ENCODE measurements at places on chromosomes 11 and 22.

GRCh38 chr11:64297699-64298358 is 2.3 kb upstream of the CATSPERZ start:
- no peak for DNase-seq

- DNase-seq: no peak
Measured at GRCh38 chr11:121889186-121889585, 226.8 kb downstream of the BLID start.

DNA sequence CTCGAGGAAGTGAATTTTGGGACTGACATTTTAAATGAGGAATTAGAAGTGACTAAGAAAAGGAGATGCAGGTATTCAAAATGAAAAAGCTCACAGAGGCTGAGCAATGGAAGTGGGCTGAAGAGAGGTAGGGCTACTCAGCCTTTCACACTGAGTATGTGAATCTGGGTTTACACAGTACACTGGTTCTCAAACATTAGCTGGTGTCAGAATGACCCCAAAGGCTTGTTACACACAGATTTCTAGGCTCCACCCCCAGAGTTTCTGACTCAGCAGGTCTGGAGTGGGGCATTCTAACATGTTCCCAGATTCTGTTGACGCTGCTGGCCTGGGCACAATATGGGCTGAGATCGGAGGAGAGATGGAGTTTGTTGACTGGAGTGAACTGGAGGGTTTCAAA is 32.8 kb downstream of the CADM1 start:
- no peak for DNase-seq

DNA sequence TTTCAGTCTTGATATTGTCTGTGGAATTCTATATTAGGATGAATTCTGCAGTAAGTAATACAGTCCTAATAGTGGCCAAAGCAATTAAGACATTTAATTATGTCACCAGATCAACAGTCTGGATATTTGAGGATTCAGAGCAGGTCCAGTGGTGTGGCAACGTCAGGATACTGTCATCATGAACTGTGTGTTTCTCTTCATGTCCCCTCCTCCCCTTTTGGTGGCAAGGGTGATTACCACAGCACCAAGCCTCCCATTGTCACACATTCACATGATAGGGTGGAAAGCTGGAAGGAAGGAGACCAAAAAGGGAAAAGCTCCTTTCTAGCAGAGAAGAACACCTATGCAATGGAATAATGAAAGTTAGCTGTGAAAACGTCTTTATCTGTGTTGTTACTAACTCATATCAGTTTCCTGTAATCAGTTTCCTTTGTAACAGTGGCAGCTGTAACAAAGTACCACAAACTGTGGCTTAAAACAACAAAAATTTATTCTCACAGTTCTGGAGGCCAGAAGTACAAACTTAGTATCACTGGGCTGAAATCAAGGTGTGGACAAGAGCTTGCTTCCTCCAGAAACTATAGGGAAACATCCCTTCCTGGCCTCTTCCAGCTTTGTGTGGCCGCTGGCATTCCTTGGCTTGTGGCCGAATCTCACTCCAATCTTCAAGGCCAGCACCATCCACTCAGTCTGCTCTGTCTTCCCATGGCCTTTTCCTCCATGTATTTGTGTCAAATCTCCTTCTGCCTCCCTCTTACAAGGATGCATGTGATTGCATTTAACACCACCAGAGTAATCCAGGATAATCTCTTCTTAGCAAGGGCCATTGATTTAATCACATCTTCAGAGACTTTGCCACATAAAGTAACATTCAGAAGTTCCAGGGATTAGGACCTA is 6.5 kb upstream of the RBM14 start:
- DNase-seq: no peak

DNA sequence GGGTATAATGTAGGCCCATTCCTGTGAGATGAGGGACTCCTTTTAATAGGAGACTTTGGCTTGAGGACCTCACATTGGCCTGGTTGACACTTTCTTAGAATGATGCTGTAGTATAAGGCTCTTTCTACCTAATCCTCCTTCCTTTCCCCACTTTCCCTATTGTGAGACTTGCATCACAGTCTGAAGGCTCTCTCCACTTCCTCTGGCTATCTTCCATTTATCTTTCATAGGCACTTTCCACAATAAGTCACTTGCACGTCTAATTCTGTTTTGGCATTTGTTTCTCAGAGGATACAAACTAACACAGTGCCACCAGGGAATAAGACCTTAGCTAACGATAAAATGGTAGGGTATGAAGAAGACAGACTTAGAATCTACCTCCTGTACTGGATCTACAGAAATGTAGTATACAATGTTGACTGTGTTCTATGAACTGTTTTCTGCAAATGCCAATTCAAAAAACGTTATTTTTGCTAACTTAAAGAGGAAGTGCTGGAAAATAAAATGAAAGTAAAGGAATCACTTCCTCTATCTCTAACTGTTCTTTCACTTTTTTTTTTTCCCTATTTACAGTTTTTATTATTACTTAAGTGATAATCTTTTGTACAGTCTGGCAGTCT is 17.9 kb upstream of the PDE3B start:
- DNase-seq: no peak

DNA sequence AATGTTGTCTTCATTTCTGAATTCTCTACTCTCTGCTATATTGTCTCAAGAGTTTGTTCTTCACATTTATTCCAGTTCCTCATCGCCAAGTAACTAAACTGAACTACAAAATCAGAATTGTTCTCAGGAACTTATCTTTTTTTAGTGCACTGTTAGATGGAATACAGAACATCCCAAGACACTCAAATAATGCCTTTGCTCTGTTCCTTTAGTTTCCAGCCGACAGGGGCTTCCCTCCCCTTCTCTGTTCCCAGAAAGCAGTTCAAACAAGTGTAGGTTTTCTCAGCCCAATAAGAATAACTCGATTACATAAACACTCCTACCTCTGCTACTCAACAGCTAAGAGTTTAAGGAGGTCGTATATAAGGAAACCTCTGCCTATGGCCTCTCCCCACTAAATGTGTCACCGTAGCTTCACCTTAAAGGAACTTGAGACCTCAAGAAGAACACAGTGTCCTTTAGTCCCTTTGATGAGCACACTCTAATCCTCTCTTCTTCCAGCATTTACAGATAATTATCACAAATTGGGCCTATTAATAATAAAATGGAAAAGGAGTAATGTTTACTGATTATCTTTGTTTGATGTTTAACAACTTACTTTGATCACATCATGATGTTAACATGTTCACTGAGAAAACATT is 6.9 kb downstream of the POU2AF3 start:
- no peak for DNase-seq

DNA sequence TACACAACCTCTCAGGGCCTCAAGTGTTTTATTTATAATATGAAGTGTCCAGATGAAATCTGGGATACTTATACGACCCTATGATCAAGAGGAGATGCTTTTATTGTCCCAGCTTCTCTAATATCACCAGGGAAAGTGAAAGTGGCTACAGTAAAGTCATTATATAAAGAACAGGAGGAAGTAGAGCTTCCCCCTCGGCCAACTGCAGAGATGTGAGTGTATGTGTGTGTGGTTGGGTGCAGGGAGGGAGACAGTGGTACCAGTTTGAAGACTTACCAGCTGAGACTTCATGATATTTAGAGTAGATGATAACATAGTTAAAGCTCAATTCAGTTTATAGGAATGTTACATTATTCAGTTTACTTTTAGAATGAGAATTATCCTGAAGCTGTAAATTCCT is 373.6 kb upstream of the DDI1 start:
- no peak for DNase-seq

- no peak for DNase-seq
Measured at GRCh38 chr22:38420734-38421133, 34.3 kb downstream of the KCNJ4 start.

DNA sequence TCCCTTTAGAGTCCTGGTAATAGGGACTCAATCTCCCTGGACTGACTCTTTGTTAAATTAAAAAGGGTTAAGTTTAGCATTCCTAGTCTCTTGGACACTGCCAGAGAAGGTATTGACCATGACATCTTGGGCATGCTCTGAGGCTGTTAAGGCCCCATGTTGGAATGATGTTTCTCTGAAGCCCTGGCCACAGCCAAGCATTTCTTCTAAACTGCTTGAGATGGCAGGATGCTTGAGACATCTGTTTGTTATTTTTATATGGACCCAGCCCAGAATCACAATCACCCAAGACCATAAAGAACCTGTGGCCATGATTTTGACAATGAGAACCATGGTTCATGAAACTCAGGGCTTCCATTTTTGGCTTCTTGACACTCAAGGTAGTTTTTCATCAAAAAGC is 5.5 kb upstream of the ANKK1 start:
- no peak for DNase-seq

GRCh38 chr22:38208551-38208968 is 6.8 kb downstream of the MAFF start:
- DNase-seq: no peak

- DNase-seq: no peak
Measured at GRCh38 chr11:32385998-32386397, 49.3 kb downstream of the WT1 start.

DNA sequence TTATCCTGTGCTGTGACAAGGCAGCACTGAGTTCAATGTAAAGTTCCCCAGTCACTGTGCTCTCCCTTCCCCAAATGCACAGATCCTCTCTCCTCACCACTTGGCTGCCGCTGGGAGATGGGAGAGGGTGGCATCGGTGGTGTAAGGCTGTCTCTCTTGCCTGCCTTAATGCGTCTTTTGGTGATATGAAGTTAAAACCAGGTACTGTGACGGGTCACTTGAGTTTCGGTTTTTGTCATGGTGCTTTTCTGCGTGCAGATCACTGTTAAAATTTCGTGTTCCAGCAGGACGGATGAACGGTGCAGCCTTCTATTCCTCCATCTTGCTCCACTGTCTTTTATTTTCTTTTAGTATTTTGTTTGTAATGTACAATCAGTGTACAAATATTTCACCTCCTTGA is 18.6 kb downstream of the GLB1L2 start:
- no peak for DNase-seq

DNA sequence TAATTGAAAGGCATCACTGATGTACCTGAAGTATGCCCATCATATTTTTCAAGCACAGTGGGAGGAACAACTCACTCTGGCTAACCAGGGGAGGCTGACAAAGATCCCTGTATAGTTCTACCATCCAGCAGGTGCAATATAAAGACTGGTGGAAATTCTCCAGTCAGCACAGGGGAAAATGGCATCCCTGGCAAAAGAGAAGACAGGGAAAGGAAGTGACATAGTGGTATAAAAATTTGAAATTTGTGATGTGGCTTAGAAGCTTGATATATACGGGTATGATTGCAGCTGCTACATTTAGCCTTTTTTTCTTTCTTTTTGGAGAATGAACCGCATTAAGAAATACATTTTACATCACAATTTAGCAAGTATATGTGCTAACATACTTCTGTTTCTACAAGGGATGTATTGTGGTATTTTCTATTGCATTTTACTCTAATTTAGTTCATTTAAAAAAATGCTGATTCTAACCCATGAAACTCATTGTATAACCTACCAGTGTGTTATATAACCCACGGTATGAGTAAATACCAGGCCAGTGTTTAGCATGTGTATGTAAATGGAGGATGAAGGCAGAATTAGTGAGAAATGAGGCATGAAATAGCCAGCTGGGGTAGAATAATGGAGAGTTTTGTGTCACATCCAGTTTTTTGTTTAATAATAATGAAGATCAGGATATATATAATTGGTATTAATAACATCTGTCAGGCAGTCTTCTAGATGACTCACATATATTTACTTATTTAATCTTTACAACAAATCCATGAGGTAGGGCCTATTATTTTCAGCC is 186.1 kb downstream of the ARHGAP42 start:
- DNase-seq: no peak

- peak; percentile 57 for DNase-seq
Measured at GRCh38 chr11:86162239-86162638, 82.3 kb upstream of the EED start.

GRCh38 chr11:74009675-74010305 is 905 bp upstream of the UCP3 start:
- no peak for DNase-seq

DNA sequence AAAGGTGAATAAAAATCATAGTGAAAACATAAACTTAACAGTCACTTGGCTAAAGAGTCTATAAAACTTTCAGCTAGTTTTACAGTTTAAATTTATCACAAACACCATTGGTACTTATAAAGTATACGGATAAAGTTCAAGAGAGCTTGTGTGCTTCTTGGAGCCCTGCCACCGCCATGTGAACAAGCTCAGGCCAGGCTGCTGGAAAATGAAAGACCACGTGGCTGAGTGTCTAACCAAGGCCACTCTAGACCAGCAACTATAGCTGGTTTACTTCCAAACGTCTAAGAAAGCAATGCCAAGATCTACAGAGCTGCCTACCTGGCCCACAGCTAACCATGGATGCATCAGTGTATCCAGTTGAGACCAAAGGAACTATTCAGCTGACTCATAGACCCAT is 66.3 kb upstream of the API5 start:
- DNase-seq: no peak

GRCh38 chr11:44033411-44033850 is 14.3 kb upstream of the ACCSL start:
- DNase-seq: no peak

DNA sequence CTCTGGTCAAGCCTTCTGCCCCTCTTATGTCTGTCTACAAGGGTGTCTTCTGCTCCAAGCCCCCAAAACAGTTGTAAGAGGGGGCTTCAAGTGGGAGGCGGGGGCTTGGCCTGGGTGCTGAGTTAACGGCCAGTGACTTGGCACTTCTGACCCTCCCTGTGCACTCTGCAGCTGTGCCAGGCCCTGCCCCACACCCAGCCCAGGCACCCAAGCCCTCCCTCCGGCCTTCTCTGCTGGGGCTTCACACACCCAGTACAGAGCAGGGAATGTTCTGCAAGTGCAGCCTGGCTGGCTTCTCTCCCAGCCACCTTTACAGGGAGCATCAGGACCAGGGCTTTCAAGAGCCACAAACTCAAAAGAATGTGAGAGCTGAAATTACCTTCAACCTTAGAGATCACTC is 3.8 kb downstream of the TMEM121B start:
- DNase-seq: no peak

DNA sequence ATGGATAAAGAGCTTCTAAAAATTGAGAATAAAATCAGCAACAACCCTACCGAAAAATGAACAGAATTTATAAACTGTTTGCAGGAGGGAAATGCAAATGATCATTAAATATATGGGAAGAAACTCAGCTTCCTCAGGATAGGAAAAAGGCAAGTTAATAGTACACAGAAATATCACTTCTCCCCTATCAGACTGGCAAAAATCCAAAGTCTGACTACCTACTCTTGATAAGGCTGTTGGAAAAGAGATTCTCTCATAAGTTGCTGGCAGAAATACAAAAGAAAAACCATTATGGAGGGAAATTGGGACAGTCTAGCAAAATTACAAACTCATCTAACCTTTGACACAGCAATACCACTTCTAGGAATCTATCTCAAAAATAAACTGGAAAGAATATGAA is 100.9 kb upstream of the LDLRAD3 start:
- no peak for DNase-seq

GRCh38 chr11:78806214-78807004 is 231.7 kb upstream of the NARS2 start:
- DNase-seq: no peak

- DNase-seq: no peak
Measured at GRCh38 chr11:118213201-118213600, 11.6 kb downstream of the JAML start.

GRCh38 chr22:41350087-41350486 is 31.7 kb upstream of the TEF start:
- no peak for DNase-seq

GRCh38 chr22:17570851-17571631 is 7.7 kb downstream of the SLC25A18 start:
- peak; percentile 27 for DNase-seq

GRCh38 chr22:41301085-41302020 is at the start of gene ZC3H7B:
ZC3H7B (plus strand) TSS chr22:41301525; CDS start chr22:41320661, 19,136 bp downstream.
- DNase-seq: peak; percentile 60

Data from fibroblast of the conjunctiva (primary cell).